ENCODE measurements at places on chromosomes 16 and 17. TPM values are rescaled to one million over a fixed set of nuclear protein-coding genes. Genes with fewer than 3 reads are reported as not detected.

Gene HOXB13
- 0.05 TPM for total RNA-seq

Gene CAPN15
- 78.5 TPM for total RNA-seq

Gene EIF3CL
- 60.0 TPM for total RNA-seq

Gene WFDC1
- total RNA-seq, result not detected

Gene ZP2
- not detected for total RNA-seq

Gene SCIMP
- 92.2 TPM for total RNA-seq

Gene AATK
- total RNA-seq, result not detected
